ENCODE measurements at places on chromosomes 13 and 19. TPM values are rescaled to one million over a fixed set of nuclear protein-coding genes. Genes with fewer than 3 reads are reported as not detected.

Gene ZNF284
- total RNA-seq, result 4.1 TPM

Gene SRRM5
- total RNA-seq, result 0.27 TPM

Gene SLC35E1
- total RNA-seq, result 70.0 TPM

DNA sequence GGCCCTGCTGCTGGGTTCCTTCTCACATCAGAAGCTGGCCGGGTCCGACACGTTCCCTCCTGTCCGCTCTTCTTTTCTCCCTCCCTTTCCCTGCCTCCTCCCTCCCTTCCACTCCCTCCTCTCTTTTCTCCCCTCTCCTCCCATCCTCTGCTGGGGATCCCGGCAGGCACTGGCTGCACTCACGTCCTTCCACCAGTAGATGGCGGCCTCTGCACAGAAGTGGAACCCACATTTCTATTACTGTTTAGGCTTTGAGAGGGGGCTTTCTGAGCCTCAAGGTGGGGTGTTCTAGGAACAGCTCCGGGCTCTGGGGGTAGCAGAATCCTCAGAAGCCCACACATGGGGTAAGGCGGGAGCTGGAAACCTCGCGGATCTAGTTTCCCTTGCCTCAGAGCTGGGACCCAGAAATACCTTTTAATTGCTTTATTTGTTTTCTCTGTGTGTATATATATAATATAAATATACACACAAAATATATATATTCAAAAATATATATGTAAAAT lies 294.2 kb downstream of the ZNF536 start:
- no peak for DNase-seq

GRCh38 chr19:43739439-43740235 lies 15.1 kb downstream of the SMG9 start:
- DNase-seq, result no peak

- DNase-seq, result no peak
Observed at GRCh38 chr13:22800526-22801401, 380.0 kb upstream of the SGCG start.

DNA sequence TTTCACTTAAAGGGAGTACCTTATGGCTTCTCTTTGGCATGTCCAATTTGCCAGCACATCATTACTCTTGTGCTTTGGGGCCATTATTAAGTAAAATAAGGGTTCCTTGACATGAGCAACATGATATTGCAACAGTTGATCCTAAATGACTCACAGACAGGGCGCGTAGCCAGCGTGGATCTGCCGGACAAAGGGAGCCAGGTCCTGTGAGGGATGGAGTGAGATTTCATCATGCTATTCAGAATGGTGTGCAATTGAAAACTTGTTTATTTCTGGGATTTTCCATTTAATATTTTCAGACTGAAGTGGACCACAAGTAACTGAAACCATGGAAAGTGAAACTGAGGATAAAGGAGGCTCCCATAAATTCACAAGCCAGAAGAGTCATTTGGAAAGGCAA lies 48.6 kb upstream of the WASF3 start:
- no peak for DNase-seq

DNA sequence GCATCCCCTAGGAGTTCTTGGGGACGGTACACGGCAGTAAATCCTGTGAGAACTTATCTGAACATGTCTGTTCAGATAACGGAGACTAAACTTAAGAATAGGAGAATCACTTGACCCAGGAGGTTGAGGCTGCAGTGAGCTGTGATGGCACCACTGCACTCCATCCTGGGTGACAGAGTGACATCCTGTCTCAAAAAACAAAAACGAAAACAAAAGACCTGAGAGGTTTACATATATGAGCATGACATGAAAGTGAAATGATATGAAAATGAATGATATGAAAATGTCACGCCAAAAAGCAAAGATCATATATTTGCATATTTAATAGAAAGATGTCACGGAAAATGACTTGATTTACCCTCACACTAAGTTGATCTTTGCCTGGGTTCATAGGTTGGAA lies 5.8 kb downstream of the ZNF175 start:
- DNase-seq, result no peak

- DNase-seq, result peak; percentile 81
Observed at GRCh38 chr19:3186160-3186688, 494 bp downstream of the NCLN start.

Measured in chondrocyte (in vitro differentiated cells).